Stimulated activated CD8-positive, alpha-beta memory T cell treated with anti-CD3 and anti-CD28 coated beads, Interleukin-7, amount 100 ng/mL, for 1 hour (primary cell): ENCODE measurements at places on chromosomes 6 and 20.

DNA sequence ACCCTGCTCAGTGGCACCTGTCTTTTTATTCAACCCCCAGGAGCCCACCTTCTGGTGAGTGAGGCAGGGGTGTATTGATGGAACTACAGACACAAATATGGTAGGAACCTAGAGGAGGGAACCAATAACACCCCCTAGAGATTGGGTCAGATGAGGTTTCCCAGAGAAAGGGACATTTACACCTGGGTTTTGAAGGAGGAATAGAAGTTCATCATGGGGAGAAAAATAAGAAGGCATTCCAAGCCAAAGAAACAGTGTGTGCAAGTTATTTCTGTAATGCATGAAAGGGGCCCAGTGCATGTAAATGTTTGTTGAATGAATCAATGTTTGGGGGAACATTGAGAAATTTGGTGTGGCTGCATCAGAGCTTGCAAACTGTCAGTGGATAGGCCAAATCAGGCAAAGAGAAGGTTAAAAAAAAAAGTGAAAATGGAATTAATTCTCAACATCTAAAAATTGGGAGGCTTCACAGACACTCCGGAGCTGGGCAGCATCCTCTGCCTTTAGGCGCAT, 11.1 kb upstream of the KIAA1755 start:
- DNase-seq = no peak

- no peak for DNase-seq
Measured at GRCh38 chr6:145878591-145879295, 64.1 kb upstream of the FBXO30 start.

DNA sequence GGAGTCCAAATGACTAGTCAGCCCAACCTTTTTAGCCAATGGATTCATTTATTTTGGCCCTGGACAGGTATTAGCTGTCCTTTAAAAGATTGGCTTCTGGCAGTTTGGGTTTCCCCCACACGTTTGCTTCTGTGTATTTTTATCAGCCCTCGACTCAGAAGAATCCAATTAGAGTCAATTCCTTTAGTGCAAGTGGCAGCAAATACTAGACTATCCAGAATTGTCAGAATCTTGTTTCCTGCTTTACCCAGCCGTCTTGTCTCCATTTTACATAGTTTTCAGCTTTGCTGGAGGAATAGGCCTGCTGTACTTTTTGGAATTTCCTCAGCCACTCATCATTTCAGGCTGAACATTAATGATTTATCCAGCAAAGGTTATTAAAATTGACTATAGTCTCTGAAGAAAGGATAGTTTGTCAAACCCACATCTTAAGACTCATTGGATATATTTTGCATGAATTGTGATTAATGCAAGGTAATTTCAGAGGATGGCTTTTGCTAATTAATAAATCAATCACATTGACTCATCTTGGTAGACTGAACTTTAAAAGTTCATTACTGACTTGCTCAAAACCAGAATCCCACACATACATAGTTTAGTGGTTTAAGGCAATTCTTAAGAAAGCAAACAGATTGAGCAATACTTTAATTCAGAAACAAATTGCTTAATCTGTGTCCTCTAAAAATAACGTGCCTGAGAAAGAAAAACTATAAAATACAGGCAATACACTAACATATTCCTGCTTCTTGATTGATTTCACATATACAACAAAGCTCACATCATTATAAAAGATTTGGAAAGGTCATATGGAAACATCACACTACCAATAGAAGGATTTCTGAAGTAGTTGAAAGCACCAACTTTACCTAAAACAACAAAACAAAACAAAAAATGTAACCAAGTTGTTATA, 62.9 kb upstream of the ZNF217 start:
- no peak for DNase-seq

- DNase-seq = peak; percentile 13
Measured at GRCh38 chr6:44932651-44933091, 395.5 kb upstream of the RUNX2 start.
